ENCODE measurements at places on chromosomes 1 and 21. TPM values are rescaled to one million over a fixed set of nuclear protein-coding genes. Genes with fewer than 3 reads are reported as not detected.

DNA sequence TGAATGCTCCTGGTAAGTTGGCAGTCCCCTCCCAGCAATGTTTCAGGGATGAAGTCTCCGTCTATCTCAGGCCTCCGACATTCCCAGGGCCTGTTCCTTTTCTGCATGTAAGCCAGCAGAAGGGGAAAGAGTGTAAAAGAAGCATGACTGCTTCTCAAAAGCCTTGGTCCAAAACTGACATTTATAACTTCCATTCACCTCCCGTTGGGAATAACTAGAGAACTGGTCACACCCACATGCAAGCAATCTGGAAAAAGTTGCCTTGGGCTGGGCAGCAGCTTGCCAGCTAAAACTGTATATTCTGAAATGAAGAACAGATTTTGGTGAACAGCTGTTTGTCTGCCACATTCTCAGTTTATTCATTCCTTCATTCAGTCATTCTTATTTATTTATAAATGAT lies 24.2 kb upstream of the NPL start:
- no peaks in the 10 kb centered on the region for H3K4me1 ChIP-seq
- no peak overlapping the region for H3K27ac ChIP-seq

DNA sequence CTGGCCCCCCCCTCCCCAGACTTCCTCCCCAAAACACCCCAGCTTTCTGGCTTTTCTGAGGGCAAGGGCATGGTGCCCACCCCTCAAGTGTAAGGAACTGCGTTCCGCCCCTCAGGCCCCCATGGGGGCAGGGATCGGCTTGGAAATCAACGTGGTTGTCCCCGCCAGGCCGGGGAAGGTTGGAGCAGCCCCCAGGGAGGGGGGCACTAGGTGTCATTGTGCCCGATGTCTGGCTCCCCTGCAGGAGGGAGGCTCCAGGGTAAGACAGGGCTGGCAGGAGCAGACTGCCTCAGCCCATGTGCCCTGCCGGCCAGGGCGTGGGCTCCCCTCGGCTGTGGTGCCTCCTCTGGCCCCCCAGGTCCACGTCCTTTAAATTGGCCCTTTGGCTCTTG lies 7.4 kb upstream of the TFAP2E start:
- H3K27me3 ChIP-seq, result no peaks in the 10 kb centered on the region
- H3K36me3 ChIP-seq, result peaks cover 3% of the 10 kb centered on the region
- no peak for DNase-seq
- peaks cover 4% of the 10 kb centered on the region for H3K4me1 ChIP-seq
- no peak overlapping the region for H3K4me3 ChIP-seq
- no peak overlapping the region for H3K27ac ChIP-seq

DNA sequence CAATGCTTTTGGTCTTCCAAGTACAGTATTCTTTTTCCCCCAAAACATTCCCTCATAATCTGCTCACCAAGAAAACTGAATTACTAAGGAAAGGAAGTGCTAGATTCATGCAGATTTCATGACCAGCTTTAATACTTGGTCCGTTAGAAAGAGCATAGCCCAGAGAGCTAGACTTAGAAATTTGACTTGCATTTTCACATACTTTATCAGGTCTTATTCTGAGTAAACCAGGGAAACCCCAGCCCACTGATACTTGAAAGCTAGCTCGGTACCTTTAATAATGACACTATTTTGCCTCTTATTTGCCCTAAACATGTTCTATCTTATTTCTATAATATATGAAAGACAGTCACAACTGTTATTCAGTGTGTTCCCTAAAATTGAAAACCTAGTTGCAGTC lies 204.5 kb downstream of the TTLL7 start:
- no peak for DNase-seq
- H3K27me3 ChIP-seq, result no peaks in the 10 kb centered on the region
- no peaks in the 10 kb centered on the region for H3K36me3 ChIP-seq
- no peaks in the 10 kb centered on the region for H3K4me1 ChIP-seq
- no peak overlapping the region for H3K27ac ChIP-seq

GRCh38 chr1:181806746-181807145 lies 254.8 kb downstream of the ZNF648 start:
- no peak overlapping the region for H3K4me3 ChIP-seq
- no peaks in the 10 kb centered on the region for H3K4me1 ChIP-seq
- DNase-seq, result no peak

ALG6 gene
- total RNA-seq, result 8.3 TPM

DNA sequence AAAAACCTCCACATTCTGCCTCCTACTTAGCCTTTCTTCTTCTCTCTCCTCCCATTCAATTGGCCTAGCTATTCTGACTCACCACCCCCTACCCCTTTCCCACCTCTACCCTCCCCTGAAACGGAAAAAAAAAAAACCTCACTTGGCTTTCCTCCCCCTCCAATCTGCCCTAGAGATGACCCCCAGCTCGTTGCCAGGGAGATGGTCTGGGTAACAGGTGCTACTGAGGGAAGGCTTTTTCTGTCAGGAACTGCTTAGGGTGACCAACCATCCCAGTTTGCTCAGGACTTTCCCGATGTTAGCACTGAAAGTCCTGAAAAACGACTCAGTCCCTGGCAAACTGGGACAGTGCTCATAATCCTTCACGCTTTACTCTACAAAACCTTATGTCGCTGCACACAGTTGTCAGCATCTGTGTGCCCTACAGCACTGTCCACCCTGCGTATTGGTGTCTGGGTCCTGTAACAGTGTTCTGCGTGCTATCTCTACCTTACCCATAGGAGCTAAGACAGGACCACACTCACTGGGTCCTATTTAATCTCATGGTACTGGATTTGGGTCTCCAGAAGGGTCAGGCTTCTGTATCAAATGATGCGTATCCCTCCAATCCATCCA lies 7.7 kb upstream of the CADM3 start:
- no peak overlapping the region for H3K4me3 ChIP-seq
- no peaks in the 10 kb centered on the region for H3K36me3 ChIP-seq
- H3K4me1 ChIP-seq, result peaks cover 8% of the 10 kb centered on the region
- no peak for DNase-seq

DNA sequence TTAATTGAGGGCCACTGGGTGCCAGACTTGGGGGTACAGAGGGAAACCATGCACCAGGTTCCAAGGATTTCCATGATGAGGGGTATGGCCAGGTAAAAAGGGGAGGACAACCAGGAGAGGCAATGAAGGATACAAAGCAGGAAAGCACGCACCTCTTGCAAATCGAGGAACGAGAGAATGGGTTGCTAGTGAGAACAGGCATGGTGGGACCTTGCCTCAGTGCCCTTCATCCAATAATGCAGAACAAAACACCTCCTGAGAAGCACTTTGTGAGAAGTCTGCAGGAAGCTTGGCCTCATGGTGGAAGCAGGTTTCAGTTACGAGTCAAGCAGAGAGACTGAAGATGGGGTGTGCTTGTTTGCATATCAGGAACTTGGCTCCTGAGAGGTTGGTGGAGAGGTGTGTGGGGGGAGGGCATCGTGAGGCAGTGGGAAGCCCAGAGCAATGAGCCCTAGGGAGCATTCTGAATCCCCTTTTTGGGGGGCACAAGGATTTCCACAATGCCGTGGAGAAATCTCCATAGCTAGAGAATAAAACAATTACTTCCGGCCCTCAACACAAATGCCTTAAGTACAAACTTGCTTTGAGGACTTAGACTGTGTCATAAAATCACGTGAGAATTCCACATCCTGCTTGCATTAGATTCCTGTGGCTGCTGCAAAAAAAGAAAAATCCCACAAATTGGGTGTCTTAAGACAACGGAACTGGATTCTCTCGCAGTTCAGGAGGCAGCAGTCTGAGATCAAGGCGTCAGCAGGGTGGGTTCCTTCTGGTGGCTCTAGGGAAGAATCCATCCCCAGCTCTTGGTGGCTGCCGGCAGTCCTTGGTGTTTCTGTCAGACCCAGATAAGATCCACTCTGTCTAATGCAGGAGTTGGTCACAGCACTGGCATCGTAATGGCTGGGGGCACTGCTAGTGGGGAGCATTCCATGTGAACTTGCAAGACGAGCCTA lies 54.9 kb upstream of the BACE2 start:
- H3K36me3 ChIP-seq, result no peaks in the 10 kb centered on the region
- no peaks in the 10 kb centered on the region for H3K4me1 ChIP-seq
- no peak for DNase-seq

DNA sequence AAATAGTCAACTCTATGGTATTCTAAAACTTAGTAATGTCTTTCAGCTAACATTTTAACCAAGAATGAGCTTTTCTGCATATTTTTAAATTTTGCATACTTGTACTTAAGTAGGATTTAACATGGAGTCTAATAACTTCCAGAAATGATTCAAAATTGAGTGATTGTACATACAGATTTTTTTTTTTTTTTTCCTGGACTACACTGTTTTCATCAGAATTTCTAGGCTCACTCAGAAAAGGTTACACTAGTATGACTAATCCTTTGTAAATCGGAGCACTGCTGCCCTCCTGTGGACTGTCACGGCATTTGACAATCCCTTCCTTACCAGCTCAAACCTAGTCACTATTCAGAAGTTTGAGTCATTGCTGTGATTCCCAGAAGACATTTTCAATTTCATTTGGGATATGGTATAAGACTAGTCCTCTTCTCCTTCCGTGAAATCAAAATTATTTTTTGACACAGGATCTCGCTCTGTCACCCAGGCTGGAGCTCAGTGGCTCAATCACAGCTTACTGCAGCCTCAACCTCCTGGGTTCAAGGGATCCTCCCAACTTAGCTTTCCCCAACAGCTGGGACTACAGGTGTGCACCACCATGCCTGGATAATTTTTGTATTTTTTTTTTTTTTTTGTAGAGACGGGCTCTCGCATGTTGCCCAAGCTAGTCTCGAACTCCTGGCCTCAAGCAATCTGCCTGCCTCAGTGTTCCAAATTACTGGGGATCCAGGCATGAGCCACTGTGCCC lies 45.5 kb downstream of the CD46 start:
- H3K36me3 ChIP-seq, result peaks cover 11% of the 10 kb centered on the region
- H3K4me1 ChIP-seq, result peaks cover 5% of the 10 kb centered on the region
- no peak overlapping the region for H3K4me3 ChIP-seq
- no peak overlapping the region for H3K27ac ChIP-seq
- no peaks in the 10 kb centered on the region for H3K27me3 ChIP-seq
- DNase-seq, result peak; percentile 84

DNA sequence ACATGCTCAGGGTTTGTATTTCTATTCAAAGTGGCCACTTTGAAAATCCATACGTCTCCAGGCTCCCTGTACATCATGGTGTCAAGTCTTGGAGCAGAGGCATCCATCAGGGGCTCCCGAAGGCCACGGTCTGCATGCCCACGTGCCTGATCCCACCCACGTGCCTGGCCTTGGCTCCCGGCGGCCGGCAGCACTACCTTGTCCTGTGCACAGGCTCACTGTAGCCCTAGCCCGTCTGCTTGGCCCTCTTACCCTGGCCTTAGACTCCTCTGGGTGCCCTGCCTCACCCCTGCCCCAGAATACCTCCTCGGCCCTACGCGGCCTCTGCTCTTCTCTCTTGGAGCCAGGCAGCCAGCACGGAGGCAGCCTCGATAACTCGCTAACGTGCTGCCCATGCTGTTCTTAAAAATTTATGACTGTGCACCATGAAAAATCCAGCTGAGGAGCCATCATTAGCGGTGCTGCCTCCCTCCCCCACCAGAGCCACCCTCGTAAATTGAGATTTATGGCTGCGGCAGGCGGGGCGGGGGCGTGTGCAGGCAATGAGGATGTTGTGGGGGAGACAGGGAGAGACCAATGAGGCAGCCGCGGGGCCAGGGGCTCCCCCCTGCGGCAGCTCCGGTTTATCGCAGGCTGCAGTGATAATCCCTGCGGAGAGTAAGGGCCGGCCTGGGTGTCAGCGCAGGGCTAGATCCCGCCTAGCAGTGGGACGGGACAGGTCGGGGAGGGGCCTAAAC lies 24.6 kb downstream of the DMAP1 start:
- no peaks in the 10 kb centered on the region for H3K36me3 ChIP-seq
- H3K4me1 ChIP-seq, result peaks cover 18% of the 10 kb centered on the region
- peak overlapping the region; percentile 41 for H3K4me3 ChIP-seq
- peak overlapping the region; percentile 91 for H3K27ac ChIP-seq
- no peaks in the 10 kb centered on the region for H3K27me3 ChIP-seq

LHX8 gene
- total RNA-seq, result not detected

RNF186 gene
- not detected for total RNA-seq

SAMD11 gene
- total RNA-seq, result 10.2 TPM

DNA sequence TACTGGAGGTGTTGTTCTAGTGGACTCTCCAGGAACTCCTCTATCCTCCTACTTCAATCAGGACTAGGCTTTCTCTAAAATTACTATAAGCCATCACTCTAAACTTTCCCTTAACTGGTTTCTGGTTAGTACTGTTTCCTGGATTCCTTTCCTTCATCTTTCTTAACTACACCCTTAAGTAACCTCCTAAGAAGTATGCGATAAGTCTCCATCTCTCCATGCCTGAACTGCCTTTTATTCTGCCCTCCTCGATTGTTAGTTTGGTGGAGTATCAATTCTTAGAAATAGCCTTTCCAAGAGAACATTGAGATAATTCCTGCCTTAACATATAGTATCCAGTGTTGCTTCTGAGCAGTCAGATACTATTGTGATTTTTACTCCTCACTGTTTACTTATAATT lies 162.9 kb upstream of the PDE4B start:
- H3K27me3 ChIP-seq, result no peaks in the 10 kb centered on the region
- DNase-seq, result no peak
- no peaks in the 10 kb centered on the region for H3K4me1 ChIP-seq

HES3 gene
- total RNA-seq, result not detected

DNA sequence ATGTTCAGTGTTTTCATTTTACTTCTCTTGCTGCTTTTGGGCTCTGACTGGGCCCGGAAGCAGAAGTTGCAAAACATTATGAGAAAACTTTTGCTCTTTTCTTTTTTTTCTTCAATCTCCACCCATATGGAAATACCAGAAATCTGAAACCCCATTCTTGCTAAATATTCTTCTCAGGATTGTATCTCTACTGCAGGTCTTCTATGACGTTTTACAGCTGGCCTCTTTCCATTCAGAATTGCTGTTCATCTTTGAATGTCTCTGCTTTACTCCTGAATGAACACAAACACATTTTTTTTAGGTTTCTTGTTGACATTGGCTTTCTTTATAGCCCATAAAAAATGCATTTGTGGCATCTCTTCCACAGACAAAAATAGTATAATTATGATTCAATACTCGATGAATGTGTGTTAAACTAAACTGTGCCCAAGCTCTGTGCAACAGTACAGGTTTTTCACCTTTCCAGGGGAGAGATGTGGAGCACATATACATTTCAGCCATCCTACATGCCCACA lies 18.8 kb downstream of the PTPRC start:
- peak overlapping the region; percentile 43 for H3K4me3 ChIP-seq
- H3K27me3 ChIP-seq, result no peaks in the 10 kb centered on the region
- H3K4me1 ChIP-seq, result peaks cover 3% of the 10 kb centered on the region
- H3K27ac ChIP-seq, result no peak overlapping the region
- no peaks in the 10 kb centered on the region for H3K36me3 ChIP-seq

GRCh38 chr21:26845066-26845758 lies at the start of gene ADAMTS1:
ADAMTS1 (minus strand) TSS chr21:26845409; CDS start chr21:26844954, 455 bp downstream.
- H3K4me3 ChIP-seq, result peak within 1 kb of the TSS; percentile 87
- DNase-seq, result peak; percentile 77
- H3K27me3 ChIP-seq, result no peaks in the 10 kb centered on the region
- H3K4me1 ChIP-seq, result peaks cover 3% of the 10 kb centered on the region

Data from thoracic aorta (tissue), 2 donors.